ENCODE measurements at places on chromosomes 7 and 10.

GRCh38 chr10:132381741-132382140 is 15.3 kb upstream of the PWWP2B start:
- DNase-seq: no peak

- peak; percentile 30 for DNase-seq
These were observed 2.3 kb downstream of the ERLIN1 start for GRCh38 chr10:100183481-100183880.

- DNase-seq: no peak
These were observed 259.0 kb downstream of the CXCL12 start for GRCh38 chr10:44125879-44126278.

DNA sequence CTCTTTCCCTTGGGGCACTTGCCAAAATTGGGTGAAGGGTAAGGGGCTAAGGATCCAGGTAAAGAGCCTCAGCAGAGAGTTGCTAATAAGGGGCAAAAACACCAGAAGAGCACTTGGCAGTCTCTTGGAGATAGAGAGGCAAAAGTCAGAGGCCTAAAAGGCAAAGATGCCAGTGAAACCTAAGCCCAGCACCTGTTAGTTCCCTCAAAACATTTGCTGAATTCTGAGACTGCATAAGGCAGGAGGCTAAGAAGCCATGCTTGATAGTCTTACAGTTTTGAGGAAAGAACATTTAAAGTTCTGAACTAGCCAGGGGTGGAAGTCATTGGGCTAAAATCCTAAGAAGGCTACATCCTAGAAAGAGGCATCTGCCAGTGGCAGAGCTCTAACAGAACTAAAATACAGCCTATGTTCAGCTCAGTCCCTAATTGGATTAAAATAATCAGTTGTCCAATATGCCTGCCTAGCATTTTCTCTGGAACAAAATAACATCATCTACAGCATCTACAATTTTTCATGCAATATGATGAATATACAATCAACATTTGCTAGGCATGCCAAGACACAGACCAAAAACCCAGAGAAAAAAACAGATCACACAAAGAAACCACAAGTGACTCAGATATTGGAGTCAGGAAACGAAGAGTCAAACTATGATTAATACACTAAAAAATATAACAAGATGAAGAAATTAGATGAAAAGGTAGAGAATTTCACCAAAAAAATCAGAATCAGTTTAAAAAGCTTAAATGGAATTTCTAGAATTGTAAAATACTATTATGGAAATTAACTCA is 7.7 kb downstream of the HTR7 start:
- DNase-seq: peak; percentile 16

DNA sequence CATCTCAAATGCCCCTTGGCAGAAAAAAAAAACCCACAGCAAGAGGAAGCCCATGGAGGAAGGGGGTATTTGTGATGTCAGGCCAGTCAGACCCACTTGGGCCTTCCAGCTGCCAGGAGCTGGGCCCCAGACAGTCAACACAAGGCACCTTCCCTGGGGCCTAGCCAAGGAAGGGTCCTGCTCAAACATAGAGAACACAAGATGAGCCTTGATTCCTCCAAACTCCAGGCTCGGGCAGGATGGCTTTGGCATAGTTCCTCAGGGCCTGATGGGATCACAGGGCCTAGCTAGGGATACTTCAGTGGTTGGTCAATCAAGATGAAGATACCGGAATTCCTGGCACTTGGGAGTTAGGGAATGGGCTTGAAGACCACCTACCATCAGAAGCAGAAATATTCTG is 30.8 kb downstream of the DPCD start:
- DNase-seq: no peak

- DNase-seq: no peak
These were observed 124.8 kb downstream of the ADK start for GRCh38 chr10:74275755-74276290.

DNA sequence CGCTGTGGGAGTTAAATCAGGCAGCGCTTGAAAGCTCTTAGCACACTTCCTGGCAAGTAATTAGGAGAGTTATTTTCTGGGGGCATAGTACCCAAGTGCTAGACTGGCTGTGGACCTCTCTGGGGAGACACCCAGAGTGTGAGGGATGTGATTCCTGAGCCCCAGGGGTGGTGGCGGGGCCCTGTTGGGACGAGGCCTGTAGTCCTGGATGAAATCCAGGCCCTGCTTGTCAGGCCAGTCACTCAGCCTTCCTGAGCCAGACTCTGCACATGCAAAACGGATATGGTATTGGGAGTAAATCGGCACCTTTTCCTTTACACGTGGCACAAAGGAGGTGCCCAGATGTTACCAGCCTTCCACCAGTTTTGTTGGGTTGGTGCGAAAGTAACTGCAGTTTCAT is 31.2 kb downstream of the TRRAP start:
- no peak for DNase-seq

GRCh38 chr7:73387908-73388414 is 45.6 kb upstream of the FZD9 start:
- no peak for DNase-seq

DNA sequence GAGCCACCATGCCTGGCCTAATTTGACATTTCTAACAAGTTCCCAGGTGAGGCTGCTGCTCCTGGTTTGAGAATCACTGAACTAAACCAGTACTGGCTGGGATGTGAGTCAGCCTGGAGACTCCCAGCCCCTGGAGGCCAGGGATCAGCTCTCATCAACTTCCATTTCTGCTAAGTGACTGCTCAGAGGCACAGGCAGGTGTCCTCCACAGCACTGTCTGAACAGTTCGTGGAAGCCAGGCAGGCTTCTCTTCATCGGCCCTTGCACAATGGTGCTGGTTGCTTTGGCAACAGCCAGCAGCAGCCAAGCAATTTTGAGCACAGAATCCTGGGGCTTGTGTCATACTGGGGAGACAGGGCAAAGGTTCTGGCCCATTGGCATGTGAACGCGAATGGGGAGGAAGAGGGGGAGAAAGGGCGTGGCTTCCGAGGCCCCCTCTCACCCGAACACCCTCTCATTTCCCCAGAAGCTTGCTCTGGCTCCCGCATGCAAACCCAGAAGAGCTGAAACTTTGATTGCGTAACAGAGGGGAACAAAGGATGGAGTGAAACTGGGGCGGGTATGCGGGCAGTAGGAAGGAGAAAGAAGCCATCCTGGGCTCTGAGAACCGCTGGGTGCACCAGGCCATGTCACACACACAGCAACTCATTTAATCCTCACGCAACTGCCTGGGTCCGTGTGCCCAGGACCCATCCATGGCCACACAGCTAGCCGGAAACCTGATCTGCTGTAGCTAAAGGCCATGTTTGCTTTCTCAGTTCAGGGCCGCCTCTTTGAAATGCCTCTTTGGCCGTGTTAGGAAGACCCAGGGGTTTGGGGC is 9.0 kb upstream of the POR start:
- DNase-seq: no peak

GRCh38 chr10:4013651-4014121 is 228.7 kb upstream of the KLF6 start:
- no peak for DNase-seq

- DNase-seq: no peak
These were observed 225.7 kb downstream of the VTI1A start for GRCh38 chr10:112672706-112673105.

- no peak for DNase-seq
These were observed 3.5 kb downstream of the ERLIN1 start for GRCh38 chr10:100182281-100182680.

GRCh38 chr7:22782616-22783232 is 39.9 kb downstream of the TOMM7 start:
- peak; percentile 76 for DNase-seq

- peak; percentile 93 for DNase-seq
These were observed 6.0 kb downstream of the PRXL2A start for GRCh38 chr10:80414142-80414895.

GRCh38 chr10:116353817-116354216 is 29.6 kb downstream of the CCDC172 start:
- no peak for DNase-seq

DNA sequence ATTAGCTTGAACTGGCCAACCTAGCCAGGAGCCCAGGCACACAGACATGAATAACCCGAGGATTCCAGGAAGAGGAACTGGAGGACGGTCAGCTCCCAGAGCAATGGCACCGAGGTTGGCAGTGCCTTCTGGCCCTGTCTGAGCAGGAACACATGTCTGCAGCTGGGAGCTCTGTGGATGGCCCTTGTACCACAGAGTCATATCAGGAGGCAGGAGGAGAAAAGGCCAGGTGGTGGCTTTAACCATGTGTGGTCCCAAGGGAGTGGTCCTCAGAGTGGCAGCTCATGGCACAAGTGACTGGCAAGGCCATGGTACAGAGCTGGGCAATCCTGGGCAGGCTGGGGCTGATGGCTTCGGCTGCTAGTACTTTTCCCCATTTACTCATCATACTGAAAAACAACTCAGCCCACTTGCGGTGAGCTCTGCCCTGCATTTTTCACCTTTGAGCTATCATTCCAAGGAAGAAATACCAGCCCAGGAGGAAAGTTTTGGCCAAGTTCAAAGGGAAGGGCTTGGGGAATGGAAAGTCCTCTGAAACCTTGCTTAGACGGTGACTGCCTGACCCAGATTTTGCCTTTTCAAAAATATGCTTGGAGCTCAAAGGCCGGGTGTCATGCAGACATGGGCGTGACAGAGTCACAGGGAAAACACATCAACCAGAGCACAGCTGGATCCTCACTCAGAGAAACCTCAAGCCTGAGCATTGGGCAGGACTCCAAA is 25.7 kb upstream of the LOXL4 start:
- no peak for DNase-seq

DNA sequence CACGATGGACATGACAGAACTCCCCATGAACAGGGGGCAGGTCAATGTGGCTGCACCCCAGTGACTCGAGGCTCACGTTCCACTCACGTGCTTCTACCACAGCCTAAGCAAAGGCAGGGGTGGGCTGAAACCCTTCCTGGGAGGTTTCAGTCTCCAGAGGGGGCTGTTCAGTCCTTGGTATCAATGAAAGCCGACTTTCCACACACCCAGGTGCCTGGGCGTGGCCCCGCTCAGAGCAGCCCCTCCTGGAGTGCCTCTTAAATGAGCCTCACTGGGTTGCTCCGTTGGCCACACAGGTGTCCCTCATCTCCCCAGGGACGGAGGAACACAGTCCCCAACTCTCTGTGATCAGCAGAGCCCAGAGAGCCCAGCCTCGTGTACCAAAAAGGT is 90.5 kb upstream of the PDGFA start:
- DNase-seq: no peak

DNA sequence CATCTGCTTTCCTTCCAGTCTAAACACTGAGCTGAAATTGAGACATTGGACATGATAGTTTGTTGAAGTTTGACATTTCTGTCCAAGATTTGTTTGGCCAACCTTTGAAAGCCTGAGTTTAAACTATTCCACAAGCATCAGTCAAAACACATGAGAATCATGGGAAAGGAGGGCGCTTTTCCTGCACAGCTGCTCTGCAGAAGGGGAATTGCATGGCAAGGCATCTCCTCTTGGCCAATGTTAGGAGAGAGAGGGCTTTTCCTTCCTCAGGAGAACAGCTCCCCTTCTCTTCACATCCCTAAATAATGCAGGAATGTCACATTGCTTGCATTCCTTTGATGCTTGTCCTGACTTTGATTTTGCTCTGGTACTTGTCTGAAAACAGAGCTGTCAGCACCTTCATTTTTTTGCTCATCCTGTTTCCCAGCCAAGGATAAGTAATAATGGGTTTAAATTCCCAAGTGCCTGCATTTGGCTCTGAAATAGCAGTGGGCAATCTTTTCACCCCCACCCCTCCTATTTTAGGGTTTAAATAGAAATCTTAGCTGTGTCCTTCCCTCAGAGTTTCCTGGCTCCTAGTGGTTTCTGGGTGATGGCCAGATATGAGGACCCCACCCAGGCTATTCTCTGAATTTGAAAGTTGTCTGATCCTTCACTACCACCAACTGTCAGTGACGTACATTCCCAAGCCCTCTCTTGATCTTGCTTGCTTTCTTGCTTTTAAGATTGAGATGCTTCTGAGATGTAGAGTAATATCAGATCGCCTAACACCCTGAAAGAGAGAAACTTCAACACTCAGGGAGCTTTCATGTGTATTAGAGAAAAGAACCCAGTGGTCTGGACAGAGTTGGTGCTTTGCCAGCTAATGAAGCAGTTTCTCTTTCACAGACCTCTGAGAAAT is 75.2 kb upstream of the NPVF start:
- no peak for DNase-seq

- no peak for DNase-seq
These were observed 185.1 kb downstream of the NXPH1 start for GRCh38 chr7:8618441-8619070.

- no peak for DNase-seq
These were observed 56.7 kb downstream of the VSTM4 start for GRCh38 chr10:49058463-49059255.

DNA sequence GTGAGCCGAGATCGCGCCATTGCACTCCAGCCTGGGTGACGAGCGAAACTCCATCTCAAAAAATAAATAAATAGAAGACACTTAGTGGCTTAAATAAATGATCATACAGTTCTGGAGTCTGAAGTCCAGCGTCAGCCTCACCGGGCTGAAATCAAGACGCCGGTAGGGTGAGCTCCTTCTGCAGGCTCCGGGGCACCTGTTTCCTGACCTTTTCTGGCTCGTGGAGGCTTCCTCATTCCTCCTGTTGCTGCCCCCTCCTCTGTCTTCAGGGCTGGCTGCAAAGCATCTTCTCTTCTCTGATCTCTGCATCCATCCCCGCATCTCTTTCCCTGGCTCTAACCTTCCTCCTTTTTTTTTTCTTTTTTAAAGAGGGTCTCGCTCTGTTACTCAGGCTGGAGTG is 32.8 kb downstream of the LIMK1 start:
- DNase-seq: no peak

DNA sequence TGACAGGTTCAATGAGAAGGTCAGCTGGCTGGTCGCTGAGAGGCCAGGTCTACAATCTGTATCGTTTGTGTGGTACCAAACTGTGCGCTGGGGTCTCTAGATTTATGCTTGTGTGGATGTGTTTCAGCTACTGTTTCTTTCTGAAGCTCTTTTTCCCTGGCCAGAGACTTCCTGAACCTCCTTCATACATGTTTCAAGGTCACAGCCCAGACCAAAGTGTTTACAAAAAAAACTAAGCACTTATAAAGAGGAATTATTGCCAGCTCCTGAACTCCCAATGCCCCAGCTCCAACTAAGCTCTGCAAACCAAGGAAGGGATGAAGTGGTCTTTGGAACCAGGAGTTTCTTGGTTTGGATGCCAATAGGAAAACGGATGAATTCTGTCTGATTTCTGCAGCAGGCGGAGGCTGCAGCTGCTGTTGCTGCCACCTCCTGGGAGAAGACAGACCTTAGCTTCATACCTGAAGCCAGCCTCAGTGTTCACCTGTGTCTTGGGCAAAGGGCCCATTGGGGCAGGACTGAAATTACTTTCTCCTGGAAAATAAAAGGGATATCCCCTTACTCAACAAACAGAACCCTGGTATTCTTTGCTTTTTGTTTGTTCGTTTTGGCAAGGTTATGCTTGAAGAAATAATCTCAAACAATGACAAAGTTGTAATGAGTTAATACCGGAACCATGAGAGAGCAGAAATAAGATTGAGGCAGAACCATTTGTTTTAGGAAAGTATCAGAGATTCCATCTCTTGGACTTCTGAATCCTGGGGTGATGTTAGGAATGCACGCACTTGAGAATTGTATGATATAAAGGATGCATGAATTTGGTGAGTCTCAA is 24.6 kb upstream of the MKLN1 start:
- no peak for DNase-seq

- DNase-seq: no peak
These were observed 8.6 kb downstream of the SCIN start for GRCh38 chr7:12578930-12579640.

Measured in NCI-H82 (cell line).